ENCODE measurements at places on chromosomes 5 and 9.
A peak's percentile ranks its signal among the peaks of the same experiment; 100 is the strongest.

DNA sequence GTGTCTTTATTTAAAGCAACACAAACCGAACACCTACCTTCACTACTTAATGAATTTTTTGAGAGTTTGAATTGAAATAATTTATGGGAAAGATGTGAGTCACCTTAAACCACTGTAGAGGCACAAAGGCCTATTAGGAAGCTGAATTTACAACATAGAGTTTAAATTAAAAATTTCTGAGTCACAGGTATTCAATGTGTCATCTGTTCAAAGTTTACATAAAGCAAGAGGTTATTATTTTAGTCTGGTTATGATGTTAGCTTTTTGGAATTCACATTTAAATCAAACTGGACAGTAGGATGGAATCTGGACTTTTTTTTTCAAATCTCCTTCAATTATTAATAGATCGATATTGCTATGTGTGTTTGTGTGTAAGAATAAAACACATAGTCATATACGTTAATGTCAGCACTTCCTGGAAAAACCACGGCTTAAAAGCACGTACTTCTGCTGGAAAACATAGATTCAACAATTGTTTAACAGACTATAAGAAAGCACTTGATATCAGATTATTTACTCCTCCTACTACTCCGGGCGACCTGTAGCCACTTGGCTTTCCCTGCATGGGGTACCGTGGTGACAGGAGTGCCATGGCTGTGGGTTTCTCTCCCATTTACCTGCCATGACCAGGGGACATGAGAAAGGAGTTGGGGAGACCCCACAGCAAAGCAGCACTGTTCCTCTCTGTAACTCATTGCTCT lies 638.6 kb downstream of the SEMA5A start:
- peak; percentile 62 for DNase-seq

- no peak for DNase-seq
These were observed 12.3 kb downstream of the F2RL1 start for GRCh38 chr5:76831110-76831452.

GRCh38 chr9:97501177-97501971 lies at the start of gene TMOD1:
TMOD1 (plus strand) TSS chr9:97501666; CDS start chr9:97524189, 22,523 bp downstream.
- no peak for DNase-seq

DNA sequence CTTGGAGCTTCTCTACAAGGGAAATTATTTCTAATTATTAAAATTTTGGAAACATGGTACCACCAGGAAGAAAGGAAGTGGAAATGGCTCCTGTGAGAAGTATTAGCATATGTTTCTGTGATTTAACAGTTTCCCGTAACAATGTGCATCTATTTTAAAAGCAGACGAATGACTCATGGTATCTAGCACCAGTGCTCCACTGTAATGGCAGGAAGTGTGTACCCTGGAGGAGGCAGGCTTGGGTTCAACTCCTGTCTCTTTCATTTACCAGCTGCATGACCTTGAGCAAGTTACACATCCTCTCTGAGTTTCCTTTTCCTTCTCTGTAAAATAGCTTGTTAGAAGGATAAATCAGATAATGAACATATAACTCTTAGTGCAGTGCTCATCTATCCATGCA lies 41.0 kb upstream of the ANGPTL2 start:
- DNase-seq = no peak

DNA sequence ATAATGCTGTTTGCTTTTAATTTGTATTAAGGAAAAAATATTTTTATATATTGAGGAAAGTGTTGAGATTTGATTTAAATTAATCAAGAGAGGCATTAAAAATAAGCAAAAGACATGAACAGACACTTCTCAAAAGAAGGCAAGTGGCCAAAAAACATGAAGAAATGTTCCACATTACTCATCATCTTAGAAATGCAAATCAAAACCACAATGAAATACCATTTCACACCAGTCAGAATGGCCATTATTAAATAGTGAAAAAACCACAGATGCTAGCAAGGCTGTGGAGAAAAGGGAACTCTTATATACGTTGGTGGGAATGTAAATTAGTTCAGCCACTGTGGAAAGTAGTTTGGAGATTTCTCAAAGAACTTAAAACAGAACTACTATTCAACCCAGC lies 45.9 kb downstream of the RANBP17 start:
- no peak for DNase-seq

DNA sequence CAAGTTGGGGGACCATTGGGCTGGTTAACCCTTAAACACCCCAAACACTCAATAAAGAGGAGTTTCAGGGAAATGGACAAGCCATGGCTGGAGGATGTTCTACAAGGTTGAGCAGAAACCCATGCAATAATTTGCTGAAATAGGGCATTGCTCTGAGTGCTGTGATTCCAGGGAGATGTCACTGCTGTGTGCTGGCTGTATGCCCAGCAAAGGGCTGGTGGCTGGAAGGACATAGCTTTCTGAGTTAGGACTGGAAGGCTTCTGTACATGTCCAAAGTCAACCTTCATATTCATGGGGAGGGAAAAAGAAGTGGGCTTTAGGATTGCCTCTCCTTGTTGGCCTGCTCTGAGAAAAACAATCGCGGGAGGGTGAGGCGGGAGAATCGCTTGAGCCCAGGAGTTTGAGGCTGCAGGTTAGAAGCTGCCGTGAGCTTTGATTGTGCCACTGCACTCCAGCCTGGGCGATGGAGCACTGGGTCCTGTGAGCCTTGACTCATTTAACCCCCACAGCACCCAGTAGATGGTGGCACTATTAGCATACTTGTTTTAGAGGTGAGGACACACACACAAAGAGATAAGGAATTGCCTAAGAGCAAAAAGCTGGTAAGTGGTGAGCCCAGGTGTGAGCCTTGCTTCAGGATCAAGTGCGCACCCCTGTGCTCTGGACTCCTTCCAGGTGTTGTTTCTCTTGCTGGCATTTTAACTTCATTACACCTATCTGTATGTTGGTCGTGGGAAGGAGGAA lies 20.4 kb downstream of the IL12B start:
- DNase-seq = no peak

DNA sequence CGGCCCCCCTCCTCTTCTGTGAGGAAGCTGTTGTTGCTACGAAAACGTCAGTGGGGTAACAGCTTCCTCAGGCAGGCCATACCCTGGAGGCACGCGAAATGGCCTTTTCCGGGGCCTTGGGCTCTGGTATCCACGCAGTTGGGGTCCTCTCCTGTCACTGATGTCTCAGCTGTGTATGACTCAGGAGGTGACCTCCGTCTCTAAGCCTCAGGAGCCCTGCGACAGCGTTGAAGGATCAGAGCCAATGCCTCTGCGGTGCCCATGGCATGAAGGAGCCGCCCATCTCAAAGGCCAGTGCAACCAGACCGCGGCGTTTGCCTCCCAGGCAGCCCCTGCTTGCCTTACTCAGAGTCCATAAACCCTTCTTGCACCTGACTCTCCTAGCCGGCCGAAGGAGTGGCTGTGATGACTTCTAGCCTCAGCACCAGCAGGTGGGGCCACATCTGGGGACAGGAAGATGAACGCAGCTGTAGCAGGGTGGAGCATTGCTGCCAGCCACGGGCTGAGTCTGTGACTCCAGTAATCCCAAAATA lies 1.0 kb upstream of the MXD3 start:
- DNase-seq = no peak

DNA sequence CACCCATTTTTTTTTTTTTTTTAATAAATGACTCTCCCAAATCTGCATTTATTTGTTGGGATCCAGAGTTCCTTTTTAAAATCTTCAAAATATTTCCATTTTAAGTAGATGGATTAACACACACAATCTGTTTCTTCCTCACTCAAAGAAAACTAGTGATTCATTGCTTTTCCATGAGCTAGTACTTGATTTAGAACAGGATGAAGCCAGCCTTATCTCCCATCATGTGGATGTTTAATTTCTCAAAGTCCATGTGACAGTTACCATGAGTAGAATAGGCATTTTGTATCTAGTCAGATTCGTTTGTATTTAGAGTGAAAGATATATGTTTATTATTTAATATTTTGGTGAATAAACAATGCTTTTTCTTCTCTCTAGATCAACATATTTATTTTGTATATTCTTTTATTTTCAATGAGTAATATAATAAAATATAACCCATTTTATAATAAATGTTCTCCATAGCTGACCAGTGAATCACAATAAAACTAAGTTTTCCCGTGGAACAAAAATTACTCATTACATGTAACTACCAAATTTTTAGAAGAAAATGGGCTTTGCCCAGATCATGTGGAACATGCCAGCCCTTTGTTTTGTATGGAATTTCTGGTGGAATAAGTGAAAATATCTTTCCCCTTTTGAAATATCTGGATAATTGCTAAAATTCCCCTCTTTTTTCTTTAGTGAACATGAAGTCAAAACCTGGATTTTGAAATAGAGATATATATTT lies 54.9 kb upstream of the RPS23 start:
- DNase-seq = peak; percentile 65

GRCh38 chr5:35990941-35991611 lies at the start of gene UGT3A1:
UGT3A1 (minus strand) TSS chr5:35991390; CDS start chr5:35991240, 150 bp downstream.
- no peak for DNase-seq

DNA sequence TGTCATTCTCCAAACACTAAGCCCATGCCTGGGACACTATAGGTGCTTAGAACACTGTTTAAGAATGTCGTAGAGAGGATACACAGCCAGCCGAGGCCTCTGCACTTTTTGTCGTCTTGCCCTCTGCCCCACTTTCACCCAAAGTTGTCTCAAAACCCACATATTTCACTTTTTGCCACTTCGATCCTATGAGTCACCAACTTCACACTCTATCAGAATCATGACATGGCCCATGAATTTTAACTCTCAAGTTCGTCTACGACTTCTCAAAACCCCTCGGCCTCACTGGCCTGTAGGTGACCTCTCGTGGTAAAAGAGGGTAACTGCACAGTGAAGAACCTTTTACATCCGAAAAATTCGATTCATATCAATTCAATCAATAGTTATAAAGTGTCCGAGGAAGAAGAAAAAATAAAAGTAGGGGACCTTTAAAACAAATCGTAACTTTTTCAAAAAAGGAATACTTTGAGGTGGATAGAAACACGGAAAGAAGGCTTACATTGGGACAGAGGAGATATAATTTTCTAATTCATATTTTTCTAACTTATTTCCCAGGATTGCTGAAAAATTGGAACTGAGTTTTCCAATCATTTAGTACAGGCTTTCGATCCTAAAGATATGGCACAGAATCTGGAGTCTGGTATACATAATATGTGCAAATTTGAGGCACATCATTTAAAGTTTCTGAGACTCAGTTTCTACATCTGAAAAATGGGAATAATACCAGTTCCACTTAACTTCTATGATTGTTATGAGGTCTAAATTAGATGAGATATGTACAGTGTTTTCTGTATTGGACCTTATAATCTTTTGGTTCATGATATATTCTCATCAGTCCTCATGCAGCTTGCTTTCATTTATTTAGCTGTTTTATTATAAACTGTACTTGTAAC lies 122.6 kb downstream of the APBA1 start:
- peak; percentile 18 for DNase-seq

DNA sequence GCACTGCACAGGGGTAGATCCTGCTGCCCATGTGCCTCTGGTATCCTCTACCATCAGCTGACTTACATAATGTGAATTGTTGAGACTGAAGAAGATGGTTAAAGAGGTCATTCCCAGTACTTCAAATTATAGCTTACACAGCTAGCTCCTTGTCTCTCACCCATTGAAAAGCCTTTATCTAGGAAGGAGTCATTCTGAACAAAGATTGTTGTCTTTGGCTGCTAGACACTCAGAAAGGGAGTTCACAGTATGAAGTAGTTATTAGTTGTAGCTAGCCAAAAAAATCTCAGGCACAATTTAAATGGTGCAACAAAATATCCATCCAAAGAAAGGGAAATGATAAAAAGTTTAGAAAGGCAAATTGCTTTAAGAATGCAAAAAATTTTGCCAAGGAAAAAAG lies 102.0 kb upstream of the NREP start:
- no peak for DNase-seq

- no peak for DNase-seq
These were observed 338.9 kb downstream of the GADD45G start for GRCh38 chr9:89943728-89944127.

GRCh38 chr9:132487351-132487791 lies 77.4 kb downstream of the CFAP77 start:
- DNase-seq = no peak

GRCh38 chr5:133797167-133797566 lies 171.3 kb downstream of the C5orf15 start:
- peak; percentile 8 for DNase-seq

- DNase-seq = no peak
These were observed 19.3 kb downstream of the SLIT3 start for GRCh38 chr5:169281625-169282024.

GRCh38 chr5:159667286-159667685 lies 249.0 kb upstream of the ADRA1B start:
- DNase-seq = no peak

GRCh38 chr9:103116246-103116645 lies 121.1 kb downstream of the CYLC2 start:
- DNase-seq = no peak

GRCh38 chr9:91677822-91678436 lies 254.3 kb upstream of the NFIL3 start:
- DNase-seq = no peak

DNA sequence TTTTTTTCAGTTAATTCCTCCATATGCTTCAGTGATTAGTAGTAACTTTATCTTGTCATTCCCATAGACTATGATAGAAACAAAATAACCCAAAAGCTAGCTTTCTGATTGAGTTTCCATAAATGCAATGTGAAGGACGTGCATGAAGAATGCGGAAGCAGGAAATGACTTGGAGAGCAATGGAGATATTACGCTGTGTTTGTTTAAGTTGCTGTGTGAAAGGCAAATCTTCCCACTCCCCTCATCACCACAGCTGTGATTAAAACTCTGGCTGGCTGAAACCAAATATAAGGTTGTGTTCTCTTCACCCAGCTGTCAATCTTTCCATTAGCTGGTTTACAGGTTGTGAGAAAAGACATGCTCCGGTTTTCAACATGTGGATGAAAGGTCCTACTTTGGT lies 83.9 kb downstream of the NR2F1-AS1 start:
- peak; percentile 75 for DNase-seq

DNA sequence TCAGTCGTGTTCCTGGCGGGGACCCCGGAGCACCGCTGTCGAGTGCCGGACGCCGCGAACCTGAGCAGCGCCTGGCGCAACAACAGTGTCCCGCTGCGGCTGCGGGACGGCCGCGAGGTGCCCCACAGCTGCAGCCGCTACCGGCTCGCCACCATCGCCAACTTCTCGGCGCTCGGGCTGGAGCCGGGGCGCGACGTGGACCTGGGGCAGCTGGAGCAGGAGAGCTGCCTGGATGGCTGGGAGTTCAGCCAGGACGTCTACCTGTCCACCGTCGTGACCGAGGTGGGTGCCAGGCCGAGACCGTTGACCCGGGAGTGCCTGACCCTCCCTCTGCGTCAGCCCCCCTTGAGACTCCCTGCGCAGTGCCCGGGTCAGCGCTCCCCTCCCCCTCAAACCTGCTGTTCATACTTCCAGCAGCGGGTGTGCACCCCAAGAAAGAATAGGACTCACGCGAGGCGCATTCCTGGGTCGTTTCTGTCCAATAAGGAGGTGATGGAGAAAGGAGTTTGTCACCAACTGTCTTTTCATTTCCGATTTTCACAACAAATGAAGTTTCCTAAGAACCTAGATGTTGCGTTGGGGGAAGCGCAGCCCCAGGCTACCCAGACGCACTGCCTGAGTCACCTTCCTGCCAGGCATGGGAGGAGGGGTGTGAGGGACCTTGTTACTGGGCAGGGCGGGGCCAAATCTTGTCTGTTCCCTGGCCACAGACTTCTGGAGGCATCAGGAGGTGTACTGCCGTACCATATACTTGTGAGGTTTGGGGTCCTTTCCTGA lies 722 bp downstream of the SLC22A4 start:
- DNase-seq = peak; percentile 55

Data from non-pigmented ciliary epithelial cell (primary cell).